Right kidney (tissue), 9 donors: ENCODE measurements at places on chromosomes 3 and 15.

DNA sequence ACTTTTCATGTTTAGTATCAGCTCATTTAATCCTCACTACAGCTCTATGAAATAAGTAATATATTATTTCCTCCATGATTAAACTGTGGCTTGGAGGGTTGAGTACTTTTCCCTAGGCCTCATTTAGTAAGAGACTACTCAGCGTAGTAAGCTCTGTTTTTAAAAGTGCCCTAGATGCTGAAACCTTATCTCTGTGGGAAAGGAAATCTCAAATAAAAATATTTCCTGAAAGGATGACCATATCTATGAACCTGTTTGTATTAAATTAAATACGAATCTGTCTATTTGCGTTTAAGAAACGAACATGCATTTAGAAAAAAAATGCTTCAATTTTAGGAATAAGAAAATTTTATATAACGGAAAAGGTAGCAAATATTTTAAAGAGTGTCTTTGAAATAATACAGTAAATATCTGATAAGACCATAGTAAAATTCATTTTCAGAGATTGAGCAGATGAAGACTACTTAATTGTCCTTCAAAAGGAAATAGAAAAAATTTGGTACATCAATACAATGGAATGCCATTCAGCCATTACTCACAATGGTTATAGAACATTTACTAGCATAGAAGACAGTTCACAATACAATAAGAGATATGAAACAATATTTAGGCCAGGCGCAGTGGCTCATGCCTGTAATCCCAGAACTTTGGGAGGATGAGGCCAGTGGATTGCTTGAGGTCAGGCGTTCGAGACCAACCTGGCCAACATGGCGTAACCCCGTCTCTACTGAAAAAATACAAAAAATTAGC, 56.2 kb downstream of the ATG7 start:
- DNase-seq = no peak

GRCh38 chr3:39801216-39801615, 8.2 kb upstream of the MYRIP start:
- no peak for DNase-seq

- no peak for DNase-seq
Measured at GRCh38 chr15:68616397-68616796, 37.6 kb downstream of the CORO2B start.

DNA sequence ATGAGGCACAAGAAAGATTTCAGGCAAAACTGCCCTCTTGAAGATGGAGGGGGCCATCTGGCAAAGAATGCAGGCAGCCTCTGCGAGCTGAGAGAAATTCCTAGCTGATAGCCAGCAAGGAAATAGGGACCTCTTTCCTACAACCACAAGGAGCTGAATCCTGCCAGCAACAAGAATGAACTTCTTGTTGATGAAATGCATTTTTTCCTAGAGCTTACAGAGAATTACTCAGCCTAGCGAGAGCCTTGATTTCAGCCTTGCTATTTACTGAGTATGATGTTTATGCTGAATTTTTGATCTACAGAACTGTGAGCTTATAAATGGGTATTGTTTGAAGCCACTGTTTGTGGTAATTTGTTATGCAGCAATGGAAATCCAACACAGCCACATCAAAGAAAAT, 148.5 kb upstream of the NAALADL2 start:
- no peak for DNase-seq
